ENCODE measurements at places on chromosomes 1 and 21.
A peak's percentile ranks its signal among the peaks of the same experiment; 100 is the strongest.

- H3K27ac ChIP-seq = no peak overlapping the region
- DNase-seq = no peak
- H3K4me1 ChIP-seq = no peaks in the 10 kb centered on the region
- no peaks in the 10 kb centered on the region for H3K27me3 ChIP-seq
- H3K36me3 ChIP-seq = no peaks in the 10 kb centered on the region
- H3K4me3 ChIP-seq = no peak overlapping the region
These were observed 12.2 kb upstream of the IL10 start for GRCh38 chr1:206784471-206784903.

GRCh38 chr1:61539720-61540462, 185.1 kb downstream of the TM2D1 start:
- H3K4me1 ChIP-seq = peaks cover 9% of the 10 kb centered on the region
- DNase-seq = peak; percentile 2
- H3K36me3 ChIP-seq = no peaks in the 10 kb centered on the region

DNA sequence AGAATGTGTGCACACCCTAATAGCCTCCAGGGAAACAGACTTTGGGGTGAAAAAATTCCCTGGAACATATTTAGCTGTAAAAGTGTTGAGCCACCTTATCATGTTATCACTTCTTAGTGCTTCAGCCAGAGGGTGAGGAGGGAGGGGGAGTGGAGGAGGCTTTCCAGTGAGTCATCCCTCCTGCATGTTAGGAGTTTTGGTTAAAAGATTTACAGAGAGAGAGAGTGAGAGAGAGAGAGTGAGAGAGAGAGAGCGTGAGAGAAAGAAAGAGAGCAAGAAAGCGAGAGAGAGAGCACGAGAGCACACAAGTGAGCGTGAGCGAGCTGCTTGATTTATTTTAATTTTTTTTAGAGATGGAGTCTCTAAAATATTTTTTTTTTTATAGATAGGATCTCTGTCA, 13.5 kb upstream of the CACNA1E start:
- H3K4me3 ChIP-seq = no peak overlapping the region
- H3K27ac ChIP-seq = no peak overlapping the region
- DNase-seq = no peak
- H3K27me3 ChIP-seq = no peaks in the 10 kb centered on the region

- no peak overlapping the region for H3K27ac ChIP-seq
- no peak for DNase-seq
- no peaks in the 10 kb centered on the region for H3K36me3 ChIP-seq
- H3K4me3 ChIP-seq = no peak overlapping the region
- H3K4me1 ChIP-seq = no peaks in the 10 kb centered on the region
These were observed 12.4 kb downstream of the OXCT2 start for GRCh38 chr1:39758556-39759435.

- no peak overlapping the region for H3K4me3 ChIP-seq
- H3K36me3 ChIP-seq = no peaks in the 10 kb centered on the region
- DNase-seq = peak; percentile 87
- H3K4me1 ChIP-seq = peaks cover 27% of the 10 kb centered on the region
- no peaks in the 10 kb centered on the region for H3K27me3 ChIP-seq
- no peak overlapping the region for H3K27ac ChIP-seq
These were observed 30.7 kb downstream of the ALPL start for GRCh38 chr1:21539933-21540332.

GRCh38 chr1:2448098-2448445, 28.0 kb upstream of the PLCH2 start:
- H3K4me1 ChIP-seq = no peaks in the 10 kb centered on the region
- no peaks in the 10 kb centered on the region for H3K36me3 ChIP-seq
- H3K27me3 ChIP-seq = peaks cover 10% of the 10 kb centered on the region
- no peak overlapping the region for H3K27ac ChIP-seq
- H3K4me3 ChIP-seq = no peak overlapping the region

- no peak overlapping the region for H3K4me3 ChIP-seq
- no peaks in the 10 kb centered on the region for H3K27me3 ChIP-seq
- no peak overlapping the region for H3K27ac ChIP-seq
- DNase-seq = no peak
- H3K4me1 ChIP-seq = no peaks in the 10 kb centered on the region
These were observed 505.5 kb downstream of the LMO4 start for GRCh38 chr1:87834151-87834550.

- no peak overlapping the region for H3K4me3 ChIP-seq
- no peak overlapping the region for H3K27ac ChIP-seq
- peak; percentile 40 for DNase-seq
- H3K4me1 ChIP-seq = no peaks in the 10 kb centered on the region
- H3K36me3 ChIP-seq = no peaks in the 10 kb centered on the region
These were observed 43.6 kb upstream of the DPH5 start for GRCh38 chr1:101069158-101069557.

DNA sequence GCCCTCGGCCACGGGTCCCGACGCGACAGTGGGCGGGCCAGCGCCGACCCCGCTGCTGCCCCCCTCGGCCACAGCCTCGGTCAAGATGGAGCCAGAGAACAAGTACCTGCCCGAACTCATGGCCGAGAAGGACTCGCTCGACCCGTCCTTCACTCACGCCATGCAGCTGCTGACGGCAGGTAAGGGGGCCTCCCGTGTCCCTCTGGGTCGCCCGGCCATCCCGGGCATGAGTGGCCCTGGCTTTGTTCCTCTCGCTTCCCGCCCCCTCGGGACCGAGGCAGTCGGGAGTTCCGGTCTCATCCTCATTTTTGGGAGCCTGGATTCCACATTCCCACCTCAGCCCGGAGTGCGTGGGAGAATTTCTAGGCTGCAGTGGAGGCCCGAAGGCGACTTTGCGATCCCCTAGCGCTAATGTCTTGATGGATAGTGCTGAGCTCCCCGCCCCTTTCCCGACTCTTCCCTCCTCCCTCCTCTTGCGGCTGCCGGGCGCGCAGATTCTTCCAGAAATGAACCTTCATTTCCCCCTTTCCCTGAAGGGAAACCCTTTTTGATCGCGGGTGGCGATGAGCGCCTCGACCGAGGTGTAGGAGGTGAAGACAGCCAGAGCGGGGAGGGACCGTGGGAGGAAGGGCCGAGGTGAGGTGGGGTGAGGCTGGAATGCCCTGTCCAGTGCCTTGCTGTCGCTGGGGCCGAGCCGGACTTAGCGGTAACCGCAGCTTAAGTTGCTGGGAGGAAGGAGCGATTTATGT, 705 bp downstream of the KHDRBS1 start:
- no peaks in the 10 kb centered on the region for H3K27me3 ChIP-seq
- H3K4me1 ChIP-seq = peaks cover 25% of the 10 kb centered on the region
- DNase-seq = peak; percentile 52
- peak overlapping the region; percentile 89 for H3K27ac ChIP-seq
- H3K36me3 ChIP-seq = peaks cover 6% of the 10 kb centered on the region

GRCh38 chr1:209080170-209080781, 503.2 kb upstream of the CAMK1G start:
- H3K36me3 ChIP-seq = no peaks in the 10 kb centered on the region
- no peak overlapping the region for H3K4me3 ChIP-seq
- no peak overlapping the region for H3K27ac ChIP-seq
- no peak for DNase-seq

- H3K4me3 ChIP-seq = no peak overlapping the region
- peaks cover 24% of the 10 kb centered on the region for H3K4me1 ChIP-seq
- H3K27ac ChIP-seq = 0 out of 2 replicates have a peak overlapping the region, but pooled peaks have one; percentile 63
- DNase-seq = no peak
These were observed 15.5 kb downstream of the SLC2A1 start for GRCh38 chr1:42943166-42943565.

- H3K4me1 ChIP-seq = no peaks in the 10 kb centered on the region
- no peak for DNase-seq
- H3K27me3 ChIP-seq = no peaks in the 10 kb centered on the region
- H3K36me3 ChIP-seq = no peaks in the 10 kb centered on the region
- H3K27ac ChIP-seq = no peak overlapping the region
- no peak overlapping the region for H3K4me3 ChIP-seq
These were observed 185.2 kb downstream of the LEPR start for GRCh38 chr1:65605621-65606020.

DNA sequence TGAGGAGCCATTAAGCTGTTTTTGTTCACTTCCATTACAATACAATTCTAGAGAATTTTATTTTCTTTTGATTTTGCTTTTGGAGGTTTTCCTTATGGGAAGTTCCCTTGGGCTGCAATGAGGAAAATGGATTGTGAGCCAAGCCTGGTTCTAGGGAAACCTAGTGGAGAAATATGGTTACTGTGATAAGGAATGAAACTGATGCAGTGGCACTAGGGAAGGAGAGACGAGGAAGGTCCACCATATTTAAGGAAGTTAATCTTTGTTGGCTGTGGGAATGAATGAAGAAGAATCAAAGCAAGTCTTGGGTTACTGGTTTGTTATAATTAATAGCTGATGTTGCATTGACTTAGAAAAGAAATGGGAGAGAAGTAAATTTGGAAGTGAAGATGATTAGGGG, 28.4 kb downstream of the CHML start:
- no peaks in the 10 kb centered on the region for H3K27me3 ChIP-seq
- no peak overlapping the region for H3K4me3 ChIP-seq
- H3K27ac ChIP-seq = no peak overlapping the region
- H3K4me1 ChIP-seq = no peaks in the 10 kb centered on the region
- H3K36me3 ChIP-seq = no peaks in the 10 kb centered on the region

DNA sequence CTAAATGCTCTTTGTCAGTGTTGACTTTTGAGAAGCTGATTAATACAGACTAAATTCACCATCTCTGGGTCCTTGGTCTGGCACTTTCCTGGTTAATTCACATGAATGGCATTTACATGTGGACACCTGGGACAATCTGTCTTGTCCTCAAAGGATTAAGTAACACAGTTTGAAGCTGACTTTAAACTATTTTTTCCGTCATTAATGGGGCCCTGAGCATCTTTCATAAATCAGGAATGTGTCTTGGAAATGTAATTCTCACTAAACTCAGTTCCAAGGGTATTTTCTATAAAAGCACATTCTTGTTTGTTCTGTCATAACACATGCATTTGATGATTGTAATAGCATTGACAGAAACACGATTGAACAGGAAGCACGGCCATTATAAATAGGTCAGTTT, 26.7 kb upstream of the NBL1 start:
- 0 out of 2 replicates have a peak, but pooled peaks cover 5% of the 10 kb centered on the region for H3K36me3 ChIP-seq
- peaks cover 7% of the 10 kb centered on the region for H3K4me1 ChIP-seq
- DNase-seq = no peak
- no peaks in the 10 kb centered on the region for H3K27me3 ChIP-seq
- H3K27ac ChIP-seq = no peak overlapping the region

DNA sequence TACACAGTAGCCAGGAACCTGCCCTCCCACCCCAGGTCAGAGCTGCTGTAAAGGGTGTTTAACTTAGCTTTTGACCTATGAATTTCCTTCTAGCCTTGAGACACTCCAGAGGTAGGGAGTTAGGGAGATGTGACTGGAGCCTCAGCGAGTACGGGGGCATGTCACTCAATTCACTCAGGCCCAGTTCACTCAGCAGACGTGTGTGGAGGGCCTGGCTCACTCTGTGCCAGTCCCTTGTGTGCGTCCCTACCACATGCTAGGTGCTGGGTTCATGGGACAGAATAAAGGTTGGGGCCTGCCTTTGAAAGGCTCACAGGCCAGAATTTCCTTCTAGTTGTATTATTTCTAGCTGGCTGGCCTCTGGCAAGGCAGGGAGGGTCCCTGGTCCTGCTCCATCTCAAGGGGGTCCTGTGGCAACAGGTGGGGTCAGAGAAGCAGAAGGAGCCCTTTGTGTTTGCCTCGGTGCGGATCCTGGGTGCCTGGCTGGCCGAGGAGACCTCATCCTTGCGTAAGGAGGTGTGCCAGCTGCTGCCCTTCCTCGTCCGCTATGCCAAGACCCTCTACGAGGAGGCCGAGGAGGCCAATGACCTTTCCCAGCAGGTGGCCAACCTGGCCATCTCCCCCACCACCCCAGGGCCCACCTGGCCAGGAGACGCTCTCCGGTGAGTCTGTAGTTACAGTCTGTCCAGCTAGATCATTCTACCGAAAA, 4.5 kb downstream of the NCDN start:
- H3K27ac ChIP-seq = no peak overlapping the region
- H3K27me3 ChIP-seq = no peaks in the 10 kb centered on the region
- H3K4me1 ChIP-seq = peaks cover 7% of the 10 kb centered on the region
- no peaks in the 10 kb centered on the region for H3K36me3 ChIP-seq

DNA sequence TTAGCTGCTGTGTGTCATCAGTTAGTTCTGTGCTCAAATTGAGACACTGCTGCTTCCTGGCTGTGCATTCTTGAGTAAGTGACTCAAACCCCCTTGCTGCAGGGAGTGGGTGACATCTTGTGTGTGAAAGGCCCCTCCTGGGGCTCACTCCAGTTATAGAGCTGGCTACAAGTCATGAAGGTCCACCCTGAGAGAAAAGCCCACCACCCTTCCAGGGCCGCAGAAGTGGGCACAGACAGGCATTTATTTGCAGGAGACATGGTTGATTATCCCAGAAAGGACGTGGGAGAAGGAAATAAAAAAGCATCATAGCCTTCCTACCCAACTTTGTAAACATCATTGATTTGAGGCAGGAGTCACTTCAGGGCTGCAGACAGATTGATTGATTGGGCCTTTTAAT, 550.6 kb downstream of the MATN1 start:
- no peak for DNase-seq
- H3K4me3 ChIP-seq = no peak overlapping the region
- H3K27ac ChIP-seq = no peak overlapping the region
- H3K4me1 ChIP-seq = no peaks in the 10 kb centered on the region

- no peak for DNase-seq
- H3K27me3 ChIP-seq = no peaks in the 10 kb centered on the region
- H3K4me3 ChIP-seq = no peak overlapping the region
- no peak overlapping the region for H3K27ac ChIP-seq
- H3K36me3 ChIP-seq = no peaks in the 10 kb centered on the region
These were observed 200.3 kb upstream of the FOXD3 start for GRCh38 chr1:63122079-63122478.

DNA sequence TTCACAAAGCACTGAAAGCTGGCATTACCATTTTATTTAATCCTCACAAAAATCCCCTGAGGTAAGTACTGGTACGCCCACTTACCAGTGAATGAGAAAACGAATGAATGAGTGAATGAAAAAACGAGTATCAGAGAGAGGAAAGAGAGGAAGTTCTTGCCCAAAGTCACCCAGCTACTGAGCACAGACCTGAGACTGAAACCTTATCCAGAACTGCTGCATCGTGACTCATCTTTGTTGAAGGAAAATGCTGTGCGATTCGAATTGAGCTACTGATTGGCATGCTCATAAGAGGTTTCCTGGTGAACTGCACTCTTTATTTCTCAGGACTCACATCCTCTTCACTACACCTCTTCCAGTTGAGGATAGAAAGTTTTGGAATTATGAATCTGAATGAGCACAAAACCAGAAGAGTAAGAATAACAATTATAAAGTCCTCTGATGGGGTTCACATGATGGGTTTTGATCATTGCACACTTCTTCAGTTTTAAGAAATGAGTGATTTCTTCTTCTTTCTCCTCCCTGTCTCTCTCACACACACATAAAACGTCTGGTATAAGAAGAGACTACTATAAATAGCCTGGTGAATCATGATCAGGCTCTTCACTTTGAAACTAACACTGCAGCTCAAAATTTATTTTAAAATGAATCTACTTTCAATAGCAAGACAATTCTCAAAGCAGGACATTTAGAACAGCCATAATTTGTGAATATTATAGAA, 32.1 kb downstream of the IL12RB2 start:
- peaks cover 15% of the 10 kb centered on the region for H3K27me3 ChIP-seq
- no peaks in the 10 kb centered on the region for H3K36me3 ChIP-seq
- DNase-seq = no peak
- H3K27ac ChIP-seq = no peak overlapping the region
- H3K4me1 ChIP-seq = peaks cover 19% of the 10 kb centered on the region
- H3K4me3 ChIP-seq = no peak overlapping the region

GRCh38 chr1:228898582-228898992, 163.3 kb downstream of the RHOU start:
- peaks cover 5% of the 10 kb centered on the region for H3K4me1 ChIP-seq
- no peak overlapping the region for H3K4me3 ChIP-seq
